NCI-H1417 treated with DMSO at 0.1 percent for 48 hours (cell line): ENCODE measurements at places on chromosomes 3 and 15.

DNA sequence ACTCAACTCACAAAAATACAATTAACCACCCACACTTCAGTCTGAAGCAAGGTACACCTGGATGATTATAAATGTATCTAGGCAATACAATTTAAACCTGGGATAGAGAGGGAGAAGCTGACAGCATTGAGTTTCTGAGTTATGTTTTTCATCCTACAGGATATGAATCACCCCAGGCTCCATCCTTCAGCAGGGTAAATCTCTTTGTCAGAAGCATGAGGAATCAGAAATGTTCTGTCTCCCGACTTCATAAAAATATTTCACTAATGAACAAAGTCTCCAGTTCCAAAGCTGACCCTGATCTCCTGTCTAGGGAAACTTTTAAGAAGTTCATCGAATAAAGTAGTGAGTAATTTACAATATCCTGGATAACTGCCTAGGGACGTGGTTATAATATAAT lies 25.5 kb upstream of the FRMD4B start:
- no peak for DNase-seq

DNA sequence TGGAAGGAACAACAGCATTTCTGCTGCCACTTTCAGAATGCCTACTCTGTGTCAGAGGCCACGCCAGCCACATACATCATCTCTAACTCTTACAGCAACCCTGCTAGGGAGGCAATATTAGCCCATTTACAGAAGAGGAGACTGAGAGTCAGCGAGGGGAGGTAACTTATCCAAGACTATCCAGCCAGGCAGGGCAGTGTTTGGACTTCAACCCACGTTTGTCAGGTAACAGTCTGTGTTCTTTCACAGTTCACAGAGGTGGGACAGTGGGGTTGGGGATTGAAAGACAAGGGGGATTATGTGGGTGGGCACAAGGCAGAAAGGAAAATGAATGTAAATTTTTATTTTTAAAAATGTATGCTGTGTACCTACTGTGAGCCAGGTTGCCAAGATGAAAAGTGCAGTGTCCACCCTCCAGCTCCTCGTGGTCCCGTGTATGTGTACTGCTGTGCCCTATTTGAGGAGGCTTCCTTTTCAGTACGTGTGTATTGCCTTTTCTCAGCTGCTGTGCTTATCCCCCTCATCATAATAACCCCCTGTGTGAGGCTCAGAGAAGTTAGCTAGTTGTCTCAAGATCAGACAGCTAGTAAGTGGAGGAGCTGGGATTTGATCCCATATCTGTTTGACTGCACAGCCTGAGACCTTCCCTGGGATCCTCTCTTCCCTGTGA lies 16.5 kb upstream of the ATP2B2 start:
- no peak for DNase-seq

DNA sequence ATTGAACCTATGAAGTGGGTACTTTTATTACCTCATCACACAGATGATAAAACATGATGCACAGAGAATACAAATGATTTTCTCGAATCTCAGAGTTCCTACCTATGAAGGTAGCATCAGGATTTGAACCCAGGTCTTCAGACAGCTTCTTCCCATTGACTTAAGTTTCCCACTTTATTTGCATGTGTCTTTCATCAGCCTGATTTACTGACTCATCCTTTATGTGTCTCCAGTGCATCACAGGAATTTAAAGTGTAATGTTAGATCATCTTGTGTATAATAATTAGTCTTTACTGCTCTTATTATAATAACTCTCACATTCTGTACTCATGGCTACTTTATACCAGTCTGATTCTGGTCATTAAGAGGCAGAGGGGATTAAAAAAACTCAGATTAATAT lies 449.4 kb upstream of the SUCLG2 start:
- no peak for DNase-seq

DNA sequence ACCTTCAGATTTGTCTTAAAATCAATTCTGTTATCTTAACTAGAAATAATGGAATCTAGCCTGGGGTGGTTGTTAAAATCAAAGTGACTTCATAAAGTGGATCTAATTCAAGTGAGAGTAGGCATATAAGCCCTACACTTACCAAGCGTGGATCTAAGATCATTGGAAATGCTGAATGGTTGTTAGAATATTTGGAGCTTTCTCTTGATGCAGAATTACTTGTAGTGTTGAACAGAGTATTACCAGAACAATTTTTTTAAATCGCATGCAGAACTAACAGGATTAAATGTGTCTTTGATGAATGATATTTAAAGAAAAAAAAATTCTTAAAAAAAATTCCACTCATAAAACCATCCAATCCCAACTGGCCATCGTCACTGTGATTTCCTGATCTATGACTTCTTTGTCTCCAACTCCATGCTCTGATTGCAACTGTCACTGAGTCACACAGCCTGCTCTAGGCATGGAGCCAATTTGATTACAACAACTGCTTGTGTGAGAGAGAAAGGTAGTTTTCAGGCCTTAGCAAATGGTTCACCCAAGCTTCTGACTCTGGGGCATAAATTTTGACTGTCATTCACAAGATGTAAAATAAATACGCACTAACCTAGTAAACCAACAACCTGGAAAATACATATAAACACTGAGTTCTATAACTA lies 25.9 kb upstream of the SPRED1 start:
- DNase-seq: no peak

DNA sequence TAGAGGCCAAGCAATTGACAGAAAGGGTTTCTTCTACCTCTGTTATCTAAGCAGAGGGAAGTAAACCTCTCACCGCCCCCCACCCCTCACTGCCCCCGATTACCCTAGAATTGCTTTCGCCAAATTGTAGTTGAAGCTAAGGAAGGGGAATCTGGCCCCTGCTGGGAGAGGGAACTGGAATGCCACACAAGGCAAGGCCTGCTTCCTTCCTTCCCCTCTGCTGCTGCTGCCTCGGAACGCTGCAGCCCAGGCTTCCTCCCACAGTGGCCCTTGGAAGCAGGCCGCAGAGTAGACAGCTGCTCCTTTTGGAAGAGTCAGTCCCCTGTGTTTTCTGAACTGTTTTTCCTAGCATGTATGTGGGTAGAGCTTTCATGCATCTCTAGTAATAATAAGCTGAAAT lies 21.6 kb downstream of the RLBP1 start:
- no peak for DNase-seq

- DNase-seq: no peak
These were observed 56.3 kb upstream of the ZNF148 start for GRCh38 chr3:125431391-125431790.

- DNase-seq: no peak
These were observed 8.1 kb downstream of the ISG20 start for GRCh38 chr15:88646951-88647350.

DNA sequence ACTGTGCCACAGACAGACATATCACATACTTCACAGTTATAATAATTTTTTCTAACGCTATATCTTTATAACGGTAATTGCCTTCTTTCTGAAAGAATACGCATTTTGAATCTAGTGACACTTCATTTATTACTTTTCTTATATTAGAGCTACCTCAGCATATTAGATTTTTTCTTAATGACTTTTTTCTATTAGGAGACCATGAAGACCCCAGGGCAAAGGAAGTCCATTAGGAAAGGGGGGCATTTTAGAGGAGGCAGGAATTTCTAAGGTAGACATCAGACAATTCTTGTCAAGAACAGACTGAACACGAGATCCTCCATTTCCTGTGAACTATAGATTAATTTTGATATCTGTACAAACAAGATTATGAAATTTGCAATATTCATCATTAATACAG lies 90.5 kb upstream of the NSMCE3 start:
- no peak for DNase-seq

DNA sequence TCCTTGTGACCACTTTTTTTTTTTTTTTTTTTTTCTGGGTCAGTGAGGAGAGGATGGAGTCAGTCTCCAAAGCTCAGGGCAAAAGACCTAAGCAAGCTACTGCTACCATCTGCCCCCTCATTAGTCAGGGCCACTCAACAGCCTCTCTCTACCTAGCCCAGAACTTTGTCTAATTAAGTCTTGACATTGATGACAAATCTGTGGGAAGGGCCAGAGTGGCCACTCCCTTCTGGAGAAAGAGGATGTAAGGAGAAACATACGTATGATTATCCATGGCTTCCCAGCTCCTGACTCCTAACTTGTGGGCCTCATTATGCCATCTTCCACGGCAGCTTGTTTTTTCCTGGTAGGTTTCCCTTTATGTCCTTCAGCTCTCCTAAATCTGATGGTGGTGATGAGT lies 37.9 kb downstream of the NR1I2 start:
- no peak for DNase-seq
